Omental fat pad (tissue), 4 donors: ENCODE measurements at places on chromosomes 12 and 14. TPM values are rescaled to one million over a fixed set of nuclear protein-coding genes. Genes with fewer than 3 reads are reported as not detected.

Gene PLEKHH1
- 3.6 TPM for total RNA-seq

Gene TSPAN19
- not detected for total RNA-seq

Gene SIX1
- total RNA-seq, result 1.0 TPM

Gene CABP1
- 10.4 TPM for total RNA-seq

Gene AQP5
- total RNA-seq, result not detected
